ENCODE measurements at places on chromosomes 4 and X.
A peak's percentile ranks its signal among the peaks of the same experiment; 100 is the strongest.

DNA sequence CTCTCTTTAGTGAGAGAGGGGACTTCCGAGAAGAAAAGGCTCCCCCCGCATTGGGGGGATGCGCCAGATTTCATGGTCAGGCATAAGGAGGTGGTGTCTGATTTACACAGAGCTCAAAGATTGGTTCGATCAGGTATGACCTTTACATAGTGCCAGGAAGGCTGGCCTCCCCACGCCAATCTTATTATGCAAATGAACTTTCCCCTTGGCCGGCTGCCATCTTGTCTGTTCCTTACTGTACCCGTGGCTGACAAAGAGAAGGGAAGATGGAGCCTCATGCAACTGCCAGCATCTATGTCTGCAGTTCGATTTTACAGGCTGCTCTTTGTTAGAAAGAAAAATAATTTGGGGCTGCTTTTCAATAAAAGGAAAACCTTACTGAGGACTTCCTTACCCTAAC, 197.2 kb downstream of the GPM6A start:
- no peak for DNase-seq

DNA sequence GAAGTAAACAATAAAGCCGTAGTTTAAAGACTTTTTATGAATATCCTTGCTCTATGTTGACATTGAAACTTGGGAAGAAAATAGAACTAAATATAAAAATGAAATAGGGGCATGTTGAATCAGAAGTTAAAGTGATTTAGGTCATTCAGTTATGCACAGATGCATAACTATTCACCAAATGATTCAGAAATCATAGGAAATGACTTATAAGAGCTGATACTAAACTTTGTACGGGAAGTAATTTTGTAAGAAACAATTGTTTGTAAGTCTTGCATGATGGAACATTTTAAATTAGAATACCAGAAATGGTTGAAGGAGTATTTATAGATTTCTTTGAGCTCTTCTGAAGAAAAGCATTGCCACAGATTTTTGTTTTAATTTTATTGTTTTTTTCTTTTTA, 246.5 kb downstream of the CPE start:
- no peak for DNase-seq

DNA sequence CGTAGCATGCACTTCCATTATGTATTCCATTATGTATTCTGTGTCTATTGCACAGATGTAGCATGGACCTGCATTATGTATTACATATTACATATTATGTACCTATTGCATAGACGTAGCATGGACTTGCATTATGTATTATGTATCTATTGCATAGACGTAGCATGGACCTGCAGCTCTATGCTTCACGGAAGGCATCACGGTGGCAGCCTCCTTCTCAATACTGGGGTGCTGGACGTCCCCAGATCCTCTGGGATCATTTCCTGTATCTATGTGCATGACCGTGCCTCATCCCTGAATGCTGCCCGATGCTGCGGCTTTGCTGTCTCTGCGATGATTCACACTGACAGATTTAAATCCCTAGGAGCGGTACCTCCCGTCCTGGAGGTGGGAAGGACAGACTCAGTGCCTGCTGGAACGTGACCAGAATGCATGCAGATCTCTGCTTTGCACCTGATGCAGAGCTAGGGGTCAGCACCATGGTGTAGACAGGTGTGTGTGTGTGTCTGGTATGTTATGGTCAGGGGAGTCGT, 317.5 kb downstream of the DHRSX start:
- DNase-seq = no peak

DNA sequence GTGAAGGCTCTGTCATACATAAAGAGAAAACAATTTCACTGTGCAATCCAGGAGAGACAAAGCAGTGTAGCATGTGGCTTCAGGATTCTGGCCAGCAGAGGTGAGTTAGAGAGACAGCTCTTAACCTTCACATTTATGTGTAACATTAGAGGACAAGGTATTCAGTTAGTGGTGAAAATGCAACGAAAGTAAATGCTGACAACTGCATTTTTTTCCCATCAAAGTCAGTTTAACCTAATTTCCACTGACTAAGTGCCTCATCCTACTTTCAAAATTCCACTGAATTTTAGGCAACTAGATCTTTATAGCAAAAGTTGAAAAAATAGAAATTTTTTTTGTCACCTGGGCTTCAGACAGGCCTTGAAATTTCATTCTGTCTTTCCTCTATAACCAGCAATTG, 130.8 kb upstream of the LNX1 start:
- no peak for DNase-seq

GRCh38 chrX:154594491-154594890, 9.6 kb downstream of the CTAG1A start:
- DNase-seq = no peak

- no peak for DNase-seq
Observed at GRCh38 chr4:36990128-36990872, 254.2 kb upstream of the NWD2 start.

GRCh38 chrX:35406386-35406785, 391.8 kb upstream of the MAGEB16 start:
- no peak for DNase-seq

DNA sequence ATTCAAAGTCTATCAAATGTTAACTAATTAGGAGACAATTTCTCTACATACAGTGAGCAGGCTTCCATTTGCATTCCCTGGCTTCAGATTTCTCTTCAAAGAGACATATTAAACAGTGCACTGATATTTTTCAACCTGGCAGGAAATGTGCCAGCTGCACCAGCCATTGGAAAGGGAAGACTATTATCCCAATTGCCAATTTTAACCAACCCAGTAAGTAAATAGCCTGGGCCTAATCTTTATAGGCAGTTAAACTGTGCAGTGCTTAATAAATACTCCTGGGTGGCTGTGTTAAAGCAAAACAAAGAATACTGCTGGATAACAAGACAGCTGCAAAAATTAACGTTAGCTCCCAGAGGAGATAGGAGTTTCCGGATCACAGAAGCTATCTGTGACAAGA, 111.9 kb upstream of the GALNT7 start:
- no peak for DNase-seq

GRCh38 chr4:86870442-86871069, 21.4 kb upstream of the SLC10A6 start:
- no peak for DNase-seq

- DNase-seq = peak; percentile 53
Observed at GRCh38 chr4:67437974-67438713, 107.2 kb downstream of the CENPC start.

GRCh38 chr4:47736555-47736954, 101.3 kb downstream of the CORIN start:
- no peak for DNase-seq

GRCh38 chr4:26132858-26133257, 188.0 kb upstream of the RBPJ start:
- DNase-seq = no peak

DNA sequence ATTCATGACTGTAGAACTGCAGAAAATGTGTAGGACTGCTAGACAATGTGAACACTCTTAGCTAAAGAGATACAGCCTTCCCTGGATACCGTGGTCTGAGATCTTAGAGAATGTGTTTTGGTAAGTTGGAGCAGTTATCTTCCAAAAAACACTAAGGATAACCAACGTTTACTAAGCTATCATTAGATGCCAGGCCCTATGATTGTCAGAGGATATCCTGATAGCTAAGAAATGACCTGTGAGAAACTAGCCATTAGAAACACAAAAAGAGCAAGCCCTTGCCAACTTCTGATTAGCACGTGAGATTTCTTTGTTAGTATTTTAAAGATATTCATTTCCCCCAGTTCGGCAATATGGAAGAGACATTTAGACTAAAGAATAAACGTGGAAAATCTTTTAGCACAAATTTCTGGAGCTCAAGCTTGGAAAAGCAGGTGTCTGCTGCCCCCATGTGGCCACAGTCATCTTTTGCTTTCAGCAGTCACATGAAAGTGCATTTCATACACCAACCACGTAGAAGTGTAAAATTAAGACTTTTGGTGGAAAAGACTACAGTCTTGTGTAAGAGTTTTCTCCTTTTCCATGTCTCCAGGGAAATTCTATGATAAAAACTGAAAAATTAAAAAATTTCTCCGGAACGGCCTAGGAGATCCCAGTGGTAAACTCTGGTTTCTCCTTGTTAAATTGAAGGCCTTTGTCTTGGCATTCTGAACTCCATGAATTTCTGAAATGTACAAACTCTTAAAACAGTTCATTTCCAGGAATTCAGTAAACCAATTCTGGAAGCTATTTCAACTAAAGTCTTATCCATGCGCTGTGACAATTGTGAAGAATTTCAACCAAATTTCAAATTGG, 136.4 kb downstream of the ZNF674 start:
- no peak for DNase-seq

- no peak for DNase-seq
Observed at GRCh38 chr4:150173432-150173861, 95.2 kb downstream of the DCLK2 start.

GRCh38 chr4:124018383-124019317, 622.1 kb downstream of the SPRY1 start:
- no peak for DNase-seq

DNA sequence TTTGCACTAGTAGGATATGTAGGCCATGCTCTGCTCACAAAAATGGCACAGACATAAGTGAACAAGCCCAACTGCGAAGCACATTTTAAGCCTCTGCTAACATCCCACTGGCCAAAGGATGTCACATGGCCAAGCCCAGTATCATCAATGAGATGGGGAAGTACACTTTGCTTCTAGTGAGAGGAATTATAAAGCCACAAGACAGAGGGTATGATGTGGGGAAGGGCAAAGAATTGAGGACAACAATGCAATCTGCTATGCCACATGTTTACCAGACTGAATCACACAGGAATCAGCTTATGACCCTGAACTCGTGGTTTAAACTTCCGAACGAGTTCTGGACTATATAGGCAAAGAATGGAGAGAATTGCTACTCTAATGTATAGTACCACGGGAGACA, 39.1 kb downstream of the SUPT20HL1 start:
- DNase-seq = no peak

DNA sequence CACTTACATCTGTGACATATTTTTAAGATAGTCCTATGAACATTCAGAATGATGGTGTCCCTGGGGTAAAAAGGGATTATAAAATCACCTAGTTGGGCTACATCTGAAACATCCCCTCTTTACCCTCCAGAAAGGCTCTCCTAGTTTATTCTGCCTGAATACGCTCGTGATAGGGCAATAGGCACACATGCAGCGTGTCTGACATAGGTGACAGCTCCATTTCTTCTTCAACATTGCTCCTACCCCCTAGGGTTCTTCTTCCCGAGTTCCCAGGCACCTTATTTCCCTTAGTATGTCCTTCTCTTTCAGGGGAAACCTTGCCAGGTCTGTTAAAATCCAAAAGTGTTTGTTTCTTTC, 27.1 kb upstream of the CFAP299 start:
- no peak for DNase-seq

- no peak for DNase-seq
Observed at GRCh38 chr4:26058537-26058936, 144.5 kb downstream of the SMIM20 start.

GRCh38 chr4:84948056-84948455, 18.4 kb downstream of the WDFY3 start:
- DNase-seq = no peak

GRCh38 chr4:183831683-183832082, 73.4 kb upstream of the STOX2 start:
- no peak for DNase-seq

DNA sequence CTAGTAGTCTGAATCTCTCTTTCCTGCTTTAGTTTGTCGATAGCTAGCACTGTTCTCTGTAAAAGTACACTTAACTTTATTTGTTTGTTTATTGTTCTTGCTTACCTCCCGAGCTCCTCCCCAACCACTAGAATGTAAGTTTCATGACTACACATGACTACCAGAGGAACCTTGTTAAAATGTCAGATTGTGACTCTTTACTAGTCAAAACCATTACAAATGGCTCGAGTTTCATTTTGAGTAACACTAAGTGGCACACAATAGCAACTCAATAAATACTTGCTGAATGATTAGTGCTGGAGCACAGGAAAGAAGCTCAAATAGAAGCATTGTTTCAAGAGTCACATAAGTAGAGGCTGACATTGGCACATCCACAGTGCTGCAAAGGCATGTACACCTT, 116.1 kb downstream of the MAPK10 start:
- no peak for DNase-seq

- no peak for DNase-seq
Observed at GRCh38 chr4:79141530-79141929, 184.3 kb downstream of the NAA11 start.
